ENCODE measurements at places on chromosomes 4 and X.
A peak's percentile ranks its signal among the peaks of the same experiment; 100 is the strongest.

DNA sequence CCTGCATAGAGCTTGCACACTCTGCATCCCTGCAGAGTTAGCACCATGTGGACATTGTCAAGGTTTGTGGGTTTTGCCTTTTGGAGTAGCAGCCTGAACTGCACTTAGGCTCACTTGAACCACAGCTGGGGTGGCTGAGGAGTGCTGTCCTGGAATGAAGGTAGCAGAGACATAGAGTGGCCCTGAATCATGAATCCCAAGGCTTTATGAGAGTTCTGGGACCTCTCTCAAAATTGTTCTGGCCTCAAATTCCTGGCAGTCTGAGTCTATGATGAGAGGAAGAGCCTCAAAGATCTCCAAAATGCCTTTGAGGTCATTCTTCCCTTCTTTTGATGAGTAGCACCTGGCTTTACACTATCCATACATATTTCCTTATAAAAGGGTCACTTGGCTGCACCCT lies 37.1 kb upstream of the ADH1C start:
- no peak for DNase-seq

- peak; percentile 94 for DNase-seq
Measured at GRCh38 chr4:1684506-1685234, 557 bp upstream of the FAM53A start.

- DNase-seq = no peak
Measured at GRCh38 chrX:128106630-128107029, 54.4 kb upstream of the ACTRT1 start.

DNA sequence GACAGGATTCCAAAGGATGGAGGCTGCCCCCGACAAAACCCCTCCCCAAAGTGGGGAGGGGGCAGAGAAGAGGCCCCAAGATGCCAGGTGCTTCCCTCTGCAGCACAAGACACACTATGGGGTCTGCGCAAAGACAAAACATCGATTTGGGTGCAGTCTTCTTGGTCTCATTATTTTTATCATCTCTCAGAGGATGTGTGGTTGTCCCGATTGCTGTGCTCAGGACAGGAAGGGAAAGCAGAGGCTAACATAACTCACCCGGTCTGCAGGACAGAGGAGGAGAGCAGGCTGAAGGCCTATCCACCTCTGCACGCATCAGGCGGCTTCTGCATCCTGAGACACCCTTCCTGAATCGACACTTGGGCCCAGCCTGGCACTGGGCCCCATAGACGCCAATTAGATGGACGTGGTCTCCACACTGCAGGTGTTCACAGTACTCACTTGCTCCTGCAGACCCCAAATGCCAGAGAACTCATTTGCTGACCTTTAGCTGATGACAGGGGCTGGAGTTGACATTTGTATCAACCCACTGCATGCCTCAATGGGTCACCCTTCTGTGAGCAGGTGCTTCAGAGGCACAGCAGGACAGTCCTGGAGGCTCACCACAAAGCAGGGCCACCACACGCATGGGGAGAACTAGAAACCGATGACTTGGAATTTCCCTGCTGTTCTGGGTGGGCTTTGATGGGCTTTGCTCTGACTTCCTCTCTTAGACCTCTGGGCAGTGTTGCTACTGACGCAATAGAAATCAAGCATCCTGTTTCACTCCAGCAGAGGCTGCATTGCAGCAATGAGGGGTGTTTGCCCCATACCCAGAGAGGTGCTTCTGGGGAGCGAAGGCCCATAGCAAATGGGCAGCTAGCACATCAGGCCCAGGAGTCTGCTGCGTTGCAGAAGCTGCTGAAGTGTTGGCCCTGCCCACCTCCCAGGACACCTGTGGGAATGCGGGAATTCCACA lies 96.3 kb upstream of the ENPP6 start:
- no peak for DNase-seq

DNA sequence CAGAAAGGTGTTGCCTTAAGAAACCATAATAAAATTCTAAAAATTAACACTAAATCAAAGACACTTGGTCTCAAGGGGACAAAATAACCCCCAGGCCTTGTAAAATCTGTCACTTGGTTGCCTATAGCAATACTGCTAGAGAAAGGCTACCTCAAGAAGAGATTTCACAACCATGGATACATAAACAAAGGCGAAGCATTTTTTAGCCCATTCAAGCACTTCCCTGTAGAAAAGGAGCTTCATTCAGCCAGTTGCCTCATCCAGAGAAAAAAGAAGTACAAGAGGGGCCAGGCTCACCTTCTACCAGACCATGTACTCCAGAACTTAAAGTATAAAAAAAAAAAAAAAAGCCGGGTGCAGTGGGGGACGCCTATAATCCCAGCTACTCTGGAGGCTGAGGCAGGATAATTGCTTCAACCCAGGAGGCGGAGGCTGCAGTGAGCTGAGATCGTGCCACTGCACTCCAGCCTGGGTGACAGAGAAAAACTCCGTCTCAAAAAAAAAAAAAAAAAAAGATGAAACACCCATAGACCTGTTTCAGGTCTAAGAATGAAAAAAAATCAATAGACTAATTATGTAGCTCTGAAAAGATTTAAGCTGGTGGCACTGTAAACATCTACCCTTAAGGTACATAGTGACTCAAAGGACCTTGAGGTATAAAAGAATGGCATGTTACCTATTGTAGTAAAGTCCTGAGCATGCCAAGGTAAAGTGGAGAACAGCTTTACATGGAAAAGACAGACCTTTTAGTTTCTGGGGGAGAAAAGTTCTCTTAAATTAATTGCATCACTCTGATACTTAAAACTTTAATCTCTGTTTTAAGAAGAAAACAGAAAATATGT lies 18.0 kb downstream of the RUFY3 start:
- DNase-seq = no peak

GRCh38 chrX:55777596-55777995 lies 60.0 kb downstream of the RRAGB start:
- DNase-seq = no peak

DNA sequence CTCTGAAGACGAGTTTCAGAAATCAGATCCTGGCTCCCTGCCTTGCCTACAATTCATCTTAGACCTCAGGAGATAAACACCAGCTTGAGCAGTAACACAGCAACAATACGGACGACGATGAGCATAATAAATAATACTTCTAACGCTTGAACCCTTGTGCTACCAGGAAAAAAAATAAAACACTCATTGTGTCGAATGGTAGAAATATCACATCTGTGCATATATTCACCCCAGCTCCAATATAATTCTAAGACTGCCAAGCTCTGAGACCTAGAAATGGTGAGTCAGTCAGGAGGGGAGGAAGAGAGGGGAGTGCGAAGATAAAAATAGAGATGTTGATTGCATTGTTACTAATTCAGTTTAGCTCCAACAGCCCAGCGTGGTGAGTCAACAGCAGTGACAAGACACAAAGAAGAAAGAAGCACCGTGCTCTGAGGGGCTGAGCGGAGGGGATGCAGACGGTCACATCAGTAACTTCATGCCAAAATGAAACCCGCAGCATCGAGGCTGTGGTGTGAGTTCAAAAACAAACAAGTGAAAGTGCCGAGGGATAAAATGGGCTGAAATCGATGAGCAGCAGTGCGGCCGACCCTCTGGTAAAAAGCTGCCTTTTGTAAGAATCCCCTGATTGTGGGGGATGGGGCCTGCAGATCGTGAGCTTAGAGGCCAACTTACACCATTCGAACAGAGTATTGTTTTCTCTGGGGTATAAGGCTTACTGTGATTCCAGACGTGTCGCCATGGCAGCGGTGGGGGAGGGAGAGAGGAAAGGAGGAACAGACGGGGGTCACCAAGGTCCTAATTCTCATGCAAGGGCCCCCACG lies 150.4 kb downstream of the MGST2 start:
- DNase-seq = no peak

DNA sequence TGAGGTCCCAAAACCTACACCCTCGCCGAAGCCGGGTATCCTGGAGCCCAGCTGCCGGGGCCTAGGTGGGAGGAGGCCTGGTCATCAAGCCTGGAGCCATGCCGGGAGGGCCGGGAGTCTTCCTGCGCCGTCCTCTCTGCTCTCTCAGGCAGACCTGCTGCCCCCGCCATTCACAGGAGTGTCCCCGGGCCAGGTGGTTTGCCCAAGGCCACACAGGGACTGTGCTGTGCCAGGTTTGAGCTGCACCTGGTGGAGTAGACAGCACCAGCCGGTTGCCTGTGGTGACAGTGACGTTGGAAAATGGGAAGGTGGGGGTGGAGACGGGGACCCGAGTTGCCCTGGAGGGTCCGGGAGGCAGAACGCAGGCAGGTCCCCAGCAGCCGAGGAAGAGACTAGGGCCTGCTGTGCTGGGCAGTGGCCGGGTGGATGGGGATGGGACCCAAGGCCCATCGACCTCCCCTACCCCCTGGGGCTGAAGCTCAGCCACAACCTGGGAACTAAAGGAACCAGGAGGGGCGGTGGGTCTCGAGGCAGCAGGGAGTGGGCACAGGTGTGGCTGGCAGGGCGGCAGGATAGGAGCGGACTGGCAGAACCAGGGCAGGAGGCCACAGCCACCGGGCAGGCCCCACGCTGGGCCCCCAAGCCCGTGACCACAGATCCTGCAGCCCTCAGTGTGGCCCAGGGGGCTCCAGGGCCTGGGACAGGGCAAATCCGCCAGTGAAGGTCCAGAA lies 9.5 kb downstream of the DOK7 start:
- no peak for DNase-seq

GRCh38 chr4:128564081-128564630 lies 245.3 kb upstream of the JADE1 start:
- DNase-seq = no peak

DNA sequence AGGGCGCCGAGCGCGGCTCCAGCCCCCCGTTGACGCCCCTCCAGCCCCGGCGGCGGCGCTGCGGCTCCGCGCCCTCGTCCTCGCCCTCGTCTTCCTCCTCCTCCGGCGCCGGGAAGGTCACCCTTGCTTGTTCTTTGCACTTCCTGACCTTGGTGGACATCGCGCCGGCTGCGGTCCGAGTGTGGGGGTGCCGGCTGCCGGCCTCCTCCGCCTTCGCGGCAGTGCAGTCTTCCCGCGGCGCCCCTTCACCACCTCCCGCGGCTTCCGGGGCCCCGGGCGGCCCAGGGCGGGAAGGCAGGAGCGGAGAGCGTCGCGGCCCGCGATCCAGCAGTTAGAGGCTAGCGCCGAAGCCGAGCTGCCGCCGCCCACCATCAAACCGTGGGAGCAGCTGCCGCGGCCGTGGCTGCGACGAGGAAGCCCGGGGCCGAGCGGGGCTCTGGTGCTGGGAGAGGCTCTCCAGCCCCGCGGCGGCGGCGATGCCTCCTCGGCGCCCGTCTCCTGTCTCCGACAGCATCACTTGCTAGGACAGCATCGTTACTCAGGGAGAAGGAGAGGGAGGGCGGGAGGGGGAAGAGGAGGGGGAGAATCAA lies at the start of gene TRPC3:
Gene TRPC3 (minus strand): TSS at position 540 of the 590 bp plus-strand sequence. CDS start 380 bp downstream, at position 160.
- peak; percentile 23 for DNase-seq

DNA sequence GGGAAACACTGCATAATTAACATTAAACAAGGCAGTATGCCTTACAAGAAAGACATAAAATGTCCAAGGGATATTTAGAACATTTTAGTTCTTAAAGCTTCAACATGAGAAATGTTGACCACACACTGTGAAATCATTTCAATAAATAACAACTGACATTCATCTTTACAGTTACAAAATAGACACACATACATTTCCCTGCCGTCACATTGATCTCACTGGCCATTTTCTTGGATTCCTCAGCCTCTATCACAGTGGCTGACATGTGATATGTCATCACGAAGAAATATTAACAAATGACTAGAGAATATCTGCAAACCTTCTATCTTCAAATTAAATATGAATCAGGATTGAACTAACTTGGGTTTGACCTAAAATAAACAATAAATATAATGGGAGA lies 1.9 kb downstream of the CXCL2 start:
- no peak for DNase-seq

Data from T-helper 9 cell (primary cell).